ENCODE measurements at places on chromosomes 3 and 15.
A peak's percentile ranks its signal among the peaks of the same experiment; 100 is the strongest.

- no peak for DNase-seq
Measured at GRCh38 chr15:98865397-98866339, 141.9 kb downstream of the PGPEP1L start.

- peak; percentile 11 for DNase-seq
Measured at GRCh38 chr15:77402740-77403379, 17.0 kb downstream of the PEAK1 start.

GRCh38 chr15:40550341-40551037, 14.4 kb downstream of the CCDC32 start:
- DNase-seq = no peak

DNA sequence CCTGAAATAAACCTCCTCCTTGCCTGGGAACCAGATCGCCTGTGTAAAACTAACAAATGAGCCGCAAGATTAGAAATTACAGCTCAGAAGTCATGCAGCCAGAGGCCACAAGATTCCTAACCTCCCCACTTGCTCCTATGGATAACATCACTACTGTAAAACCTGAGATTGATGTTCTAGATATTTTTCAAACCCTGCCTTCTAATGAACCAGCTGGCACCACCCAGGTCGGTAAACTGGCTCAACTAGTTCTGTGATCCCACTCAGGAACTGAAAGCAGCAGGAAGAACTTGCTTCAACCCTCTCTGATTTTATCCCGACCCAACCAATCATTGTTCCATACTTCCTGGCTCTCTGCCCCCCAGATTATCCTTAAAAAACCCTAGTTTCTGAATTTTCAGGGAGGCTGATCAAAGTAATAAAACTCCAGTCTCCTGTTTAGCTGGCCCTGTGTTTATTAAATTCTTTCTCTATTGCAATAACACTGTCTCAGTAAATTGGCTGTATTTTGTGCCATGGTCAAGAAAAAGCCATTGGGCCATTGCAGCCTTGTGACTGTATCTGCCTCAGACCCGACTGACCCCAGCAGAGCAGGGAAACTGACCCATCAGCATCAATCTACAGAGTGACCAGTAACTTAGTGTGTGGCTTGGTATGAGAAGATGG, 98.9 kb downstream of the RPLP1 start:
- DNase-seq = no peak

- DNase-seq = peak; percentile 62
Measured at GRCh38 chr3:138332472-138333073, 2.9 kb upstream of the NME9 start.

GRCh38 chr3:64141476-64141875, 83.8 kb downstream of the PRICKLE2 start:
- DNase-seq = no peak

DNA sequence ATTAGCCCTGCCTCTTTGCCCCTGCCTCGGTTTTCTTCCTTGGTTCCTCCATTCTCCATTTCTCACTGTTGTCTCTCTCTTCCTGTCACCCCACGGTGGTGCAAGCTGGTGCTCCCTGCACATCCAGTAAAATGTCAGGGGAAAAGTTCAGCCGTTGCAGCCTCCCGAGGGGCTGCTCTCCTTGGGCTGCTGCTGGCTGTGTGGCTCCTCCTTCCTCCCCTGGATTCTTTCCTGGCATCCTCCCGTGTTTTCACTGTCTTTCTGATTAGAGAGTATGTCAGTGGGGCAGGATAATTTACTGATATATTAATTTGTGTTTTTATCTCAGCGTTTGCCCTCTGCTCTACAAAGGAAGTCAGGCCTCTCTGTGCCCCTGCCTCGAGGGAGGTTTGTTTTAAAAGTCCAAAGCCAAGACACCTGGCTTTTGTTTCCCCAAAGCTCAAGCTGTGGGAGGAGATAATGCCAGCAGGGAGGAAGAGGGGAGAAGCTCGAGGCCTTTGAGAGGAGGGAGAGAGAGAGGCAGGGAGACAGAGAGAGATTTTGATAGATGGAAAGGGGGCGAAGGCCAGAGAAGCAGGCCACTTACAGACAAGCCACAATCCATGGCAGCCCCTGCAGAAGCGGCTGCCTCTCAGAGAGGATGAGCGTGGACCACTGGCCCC, 150.3 kb upstream of the NR2F2 start:
- no peak for DNase-seq

DNA sequence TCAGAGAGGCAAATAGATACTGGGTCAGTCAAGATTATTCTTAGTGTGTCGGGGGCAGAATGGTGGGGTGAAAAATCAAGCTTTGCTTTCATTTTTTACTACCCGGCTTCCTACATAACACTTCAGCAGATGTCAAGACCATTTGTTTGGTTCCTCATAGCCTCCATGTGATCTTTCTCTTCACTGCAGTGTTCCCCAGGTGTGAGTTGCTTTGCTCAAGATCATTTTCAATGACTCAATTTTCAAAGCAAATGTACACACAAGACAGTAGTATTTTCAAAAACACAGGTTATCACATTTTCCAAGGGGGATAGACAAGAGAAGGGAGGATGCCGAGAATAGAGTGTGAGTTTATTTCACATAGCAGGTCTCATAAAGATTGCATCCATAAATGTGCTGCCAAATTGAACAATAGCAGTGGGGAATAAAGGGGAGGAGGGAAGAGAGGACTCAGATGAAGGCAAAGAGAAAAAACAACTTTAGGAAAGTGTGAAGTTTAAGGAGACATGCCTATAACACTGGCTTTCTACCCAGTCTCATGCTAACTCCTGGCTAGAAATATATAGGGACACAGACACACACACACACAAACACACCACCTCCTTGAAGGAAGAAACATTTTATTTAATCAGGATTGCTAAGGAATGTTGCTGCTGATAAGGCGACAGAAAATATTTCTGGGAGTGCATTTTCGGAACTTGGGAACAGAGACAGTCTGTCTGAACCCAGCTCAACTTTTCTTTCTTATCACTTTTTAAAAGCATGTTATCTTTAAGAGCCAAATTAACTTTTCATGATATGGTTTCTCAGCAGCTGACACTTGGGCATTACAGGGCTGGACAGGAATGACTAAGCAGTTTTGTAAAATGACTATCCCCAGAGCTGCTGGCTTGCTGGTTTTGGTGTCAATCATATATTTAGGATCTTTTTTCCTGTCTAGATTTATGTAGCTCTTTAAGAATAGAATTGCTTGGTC, 402.4 kb downstream of the RBMS3 start:
- DNase-seq = peak; percentile 50

GRCh38 chr15:90807074-90807785, 61.2 kb upstream of the FURIN start:
- peak; percentile 21 for DNase-seq

DNA sequence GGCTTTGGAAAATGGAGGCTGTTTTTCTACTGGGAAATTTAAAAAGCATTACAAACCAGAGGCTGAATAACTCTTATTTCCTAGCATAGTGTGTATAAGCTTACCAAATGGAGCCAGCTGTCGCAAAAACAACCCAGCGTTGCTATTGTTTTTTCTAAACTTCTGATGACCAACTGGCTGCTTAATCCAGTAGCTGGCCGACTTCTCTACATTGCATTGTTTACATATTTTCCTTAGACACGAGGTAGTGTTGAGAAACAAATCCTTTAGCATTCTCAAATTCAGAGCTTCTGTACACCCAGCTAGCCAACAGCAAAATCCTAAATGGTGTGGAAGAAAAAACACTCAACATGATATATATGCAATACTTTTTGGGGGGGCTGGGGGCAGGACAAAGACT, 161.0 kb upstream of the ADAMTS9 start:
- DNase-seq = no peak

- DNase-seq = no peak
Measured at GRCh38 chr3:11611341-11611799, 32.3 kb downstream of the VGLL4 start.

DNA sequence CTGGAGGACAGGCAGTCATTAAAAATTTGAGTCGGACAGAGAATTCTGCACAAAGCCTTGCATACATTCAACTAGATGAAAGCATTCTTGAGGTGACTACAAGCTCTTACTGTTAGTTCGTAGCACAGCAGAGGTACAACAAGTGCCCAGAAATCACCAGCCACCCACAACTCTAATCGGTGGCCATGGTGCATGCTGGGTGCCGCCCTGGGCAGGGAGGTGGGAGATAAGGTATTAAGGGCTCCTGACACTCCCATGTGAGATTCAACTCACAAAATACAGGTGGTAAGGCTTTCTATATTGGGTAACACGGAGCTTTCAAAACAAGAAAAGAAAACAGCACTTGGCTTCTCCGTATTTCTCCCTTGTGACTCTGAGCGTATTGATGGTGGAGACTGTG, 66.0 kb downstream of the MEIS2 start:
- DNase-seq = no peak

DNA sequence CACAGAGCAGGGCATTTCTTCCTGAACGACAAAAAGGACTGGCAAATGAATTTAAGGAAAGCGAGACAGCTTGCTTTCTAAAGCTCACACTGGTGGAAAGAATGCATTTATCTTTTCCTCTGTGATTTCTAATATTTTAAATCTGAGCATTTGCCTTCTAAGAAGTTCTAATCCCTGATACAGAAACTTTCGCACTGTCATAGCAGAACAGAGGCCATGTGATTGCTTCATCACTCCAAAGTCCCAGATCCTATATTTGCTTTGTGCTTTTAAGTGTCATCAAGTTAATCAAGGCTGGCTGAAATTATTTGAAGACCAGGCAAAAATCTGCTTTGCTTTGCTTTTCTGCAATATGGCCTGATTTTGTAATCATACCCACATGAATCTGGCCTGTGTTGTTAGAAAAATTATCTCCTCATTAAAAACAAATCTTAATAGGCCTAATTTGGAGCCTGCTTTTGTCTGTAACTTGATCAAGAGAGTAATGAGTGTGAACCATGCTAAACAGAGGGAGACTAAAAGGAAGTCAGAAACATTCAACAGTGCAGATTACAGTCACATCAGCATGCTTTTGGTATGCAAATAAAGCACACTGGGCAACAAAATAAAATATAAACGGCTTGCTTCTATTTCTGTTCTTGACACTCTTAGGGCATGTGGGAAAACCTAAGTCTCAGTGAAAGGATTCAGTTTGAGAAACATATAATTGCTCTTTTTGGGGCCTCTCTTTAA, 178.2 kb upstream of the ADAMTS9 start:
- no peak for DNase-seq

DNA sequence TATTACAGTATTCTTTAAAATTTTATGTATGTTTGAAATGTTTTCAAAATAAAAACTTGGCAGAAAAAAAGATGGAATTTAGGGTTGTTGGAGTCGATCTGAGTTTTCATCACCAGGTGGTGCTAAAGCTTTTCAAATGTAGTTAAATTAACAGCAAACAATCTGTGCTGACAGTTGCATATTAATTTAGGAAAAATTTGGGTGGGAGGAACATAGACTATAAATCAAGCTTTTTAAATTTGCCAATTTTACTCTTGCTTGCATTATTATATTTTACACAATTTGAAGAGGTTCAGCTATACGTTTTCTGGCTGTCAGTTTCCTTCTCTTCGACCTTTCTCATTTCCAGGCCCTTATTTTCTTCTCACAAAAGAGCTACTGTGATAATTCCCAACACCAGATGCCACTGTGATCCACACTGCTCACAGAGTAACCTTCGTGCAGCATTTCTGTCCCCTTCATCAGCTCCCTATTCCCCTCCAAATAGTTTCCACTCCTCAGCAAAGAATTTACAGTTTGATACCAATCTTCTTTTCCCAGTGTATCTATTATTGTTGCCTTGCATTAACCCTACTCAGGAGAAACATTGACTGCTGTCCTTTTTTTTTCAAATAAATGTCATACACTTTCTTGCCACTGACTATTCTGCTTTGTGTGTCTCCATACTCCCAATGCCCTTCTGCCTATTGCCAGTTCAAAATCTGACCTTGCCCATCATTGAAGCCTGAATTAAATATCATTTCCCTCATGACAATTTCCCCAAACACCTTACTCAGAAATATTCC, 53.4 kb upstream of the EIF5A2 start:
- DNase-seq = peak; percentile 61
